ENCODE measurements at places on chromosomes 4 and X.

DNA sequence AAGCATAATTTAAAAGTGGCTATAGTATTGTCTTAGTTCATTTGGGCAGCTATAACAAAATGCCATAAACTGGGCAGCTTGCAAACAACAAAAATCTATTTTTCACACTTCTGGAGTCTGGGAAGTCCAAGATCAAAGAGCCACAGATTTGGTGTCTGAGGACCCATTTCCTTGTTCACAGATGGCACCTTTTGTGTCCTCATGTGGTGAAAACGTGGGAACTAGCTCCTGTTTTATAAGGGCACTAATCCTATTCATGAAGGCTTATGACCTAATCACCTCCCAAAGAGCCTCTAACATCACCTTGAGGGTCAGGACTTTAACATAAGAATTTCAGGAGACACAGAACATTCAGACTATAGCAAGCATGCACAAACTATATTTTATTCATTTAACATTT lies 126.5 kb upstream of the WDFY3 start:
- no peak for DNase-seq

- DNase-seq, result no peak
These were observed 25.6 kb upstream of the ATXN3L start for GRCh38 chrX:13345438-13345837.

DNA sequence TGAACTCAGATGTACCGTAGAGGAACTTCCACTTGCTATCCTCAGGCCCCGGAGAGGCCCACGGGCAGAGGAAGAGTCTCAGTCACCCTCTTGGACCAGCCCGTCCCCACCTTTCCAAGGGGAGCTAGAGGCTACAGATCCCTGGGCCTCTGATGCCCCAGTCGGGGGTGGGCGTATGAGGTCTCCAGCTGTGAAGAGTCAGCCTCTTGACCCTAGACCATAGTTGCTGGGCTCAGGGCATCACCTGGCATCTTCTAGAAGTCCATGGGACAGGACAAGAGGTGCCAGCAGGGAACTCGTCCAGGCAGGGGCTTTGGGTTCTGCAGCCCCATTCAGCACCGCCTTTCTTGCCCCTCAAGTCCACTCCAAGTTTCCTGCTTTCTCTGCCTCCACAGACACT lies 11.6 kb downstream of the SASH3 start:
- no peak for DNase-seq

DNA sequence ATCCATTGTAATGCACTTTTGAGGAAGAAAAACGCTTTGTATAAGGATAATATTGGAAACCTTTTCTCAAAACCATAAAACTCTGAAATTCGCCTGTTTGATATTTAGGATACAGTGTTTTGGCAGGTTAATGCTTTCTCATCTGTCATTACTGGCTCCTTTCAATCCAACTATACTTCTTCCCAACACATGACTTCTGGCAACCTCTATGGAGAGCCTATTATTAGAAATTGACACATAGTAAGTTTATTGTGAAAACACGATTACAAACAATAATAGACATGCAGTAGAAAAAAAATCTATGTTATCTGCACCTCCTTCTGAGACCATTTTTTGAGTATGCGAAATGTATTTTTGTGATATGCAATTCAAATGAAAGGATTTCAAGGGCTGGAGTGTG lies 4.6 kb upstream of the KLHL34 start:
- DNase-seq, result no peak

DNA sequence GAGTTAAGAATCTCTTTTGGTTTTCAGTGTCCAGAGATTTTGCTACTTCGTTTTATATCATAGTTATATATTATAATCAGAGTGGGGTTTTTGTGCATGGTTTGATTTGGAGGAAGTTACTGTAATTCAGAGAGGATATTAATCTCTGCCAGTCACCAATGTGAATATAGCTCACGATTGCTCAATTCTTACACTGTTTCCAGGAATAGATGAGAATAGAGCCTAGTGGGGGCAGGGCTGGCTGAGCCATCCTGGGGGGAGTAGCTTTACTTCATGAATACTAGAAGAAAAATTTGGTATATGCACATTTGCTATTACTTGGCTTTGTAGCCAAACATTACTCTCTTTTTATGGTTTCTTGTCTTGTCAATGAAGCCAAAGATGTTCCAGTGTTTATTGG lies 60.9 kb upstream of the TRPC3 start:
- no peak for DNase-seq

All from stimulated activated CD8-positive, alpha-beta memory T cell treated with anti-CD3 and anti-CD28 coated beads, Interleukin-2, amount 100 ng/mL, for 1 hour (primary cell).